ENCODE measurements at places on chromosomes 2 and 18.

DNA sequence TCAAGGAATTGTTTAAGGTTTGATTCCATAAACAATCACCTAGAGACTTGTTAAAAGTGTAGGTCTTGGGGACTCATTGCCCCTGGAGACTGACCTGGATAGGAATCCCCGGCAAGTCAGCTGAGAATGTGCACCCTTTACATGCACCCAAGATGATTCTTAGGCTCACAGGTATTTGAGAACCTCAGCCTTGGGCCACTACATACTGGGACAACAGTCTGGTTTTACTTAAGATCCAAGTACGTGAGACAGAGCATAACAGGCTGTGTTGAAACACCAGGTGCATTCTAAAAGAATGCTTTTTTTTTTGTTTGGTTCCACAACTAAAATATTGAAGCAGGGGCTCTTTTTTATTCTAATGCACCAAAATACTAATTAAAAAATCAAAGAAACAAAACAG, 215.8 kb downstream of the TMX3 start:
- DNase-seq: no peak

DNA sequence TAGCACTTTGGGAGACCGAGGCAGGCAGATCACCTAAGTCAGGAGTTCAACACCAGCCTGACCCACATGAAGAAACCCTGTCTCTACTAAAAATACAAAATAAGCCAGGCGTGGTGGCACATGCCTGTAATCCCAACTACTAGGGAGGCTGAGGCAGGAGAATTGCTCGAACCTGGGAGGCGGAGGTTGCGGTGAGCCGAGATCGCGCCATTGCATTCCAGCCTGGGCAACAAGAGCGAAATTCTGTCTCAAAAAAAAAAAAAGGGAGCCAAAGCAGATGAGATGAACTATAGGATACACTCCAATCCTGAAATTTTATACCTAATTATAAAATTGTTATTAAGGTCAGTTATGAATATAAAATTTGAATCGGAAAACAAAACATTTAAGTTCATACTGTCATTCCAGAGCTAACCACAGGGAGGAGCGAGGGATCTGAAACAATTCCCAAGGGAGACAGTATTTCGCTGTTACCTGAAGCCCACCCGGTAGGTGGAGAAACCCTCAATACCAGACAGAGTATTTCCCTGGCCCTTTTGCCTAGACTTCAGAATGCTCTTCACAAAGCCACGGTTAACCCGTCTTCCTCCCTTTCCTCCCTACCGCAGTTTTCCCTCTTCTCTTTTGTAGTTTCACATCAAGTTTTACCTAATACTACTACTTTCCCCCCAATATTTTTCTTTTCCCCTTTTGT, 1.4 kb downstream of the PPM1G start:
- peak; percentile 70 for DNase-seq

- DNase-seq: no peak
Measured at GRCh38 chr2:143345887-143346787, 216.9 kb downstream of the ARHGAP15 start.

DNA sequence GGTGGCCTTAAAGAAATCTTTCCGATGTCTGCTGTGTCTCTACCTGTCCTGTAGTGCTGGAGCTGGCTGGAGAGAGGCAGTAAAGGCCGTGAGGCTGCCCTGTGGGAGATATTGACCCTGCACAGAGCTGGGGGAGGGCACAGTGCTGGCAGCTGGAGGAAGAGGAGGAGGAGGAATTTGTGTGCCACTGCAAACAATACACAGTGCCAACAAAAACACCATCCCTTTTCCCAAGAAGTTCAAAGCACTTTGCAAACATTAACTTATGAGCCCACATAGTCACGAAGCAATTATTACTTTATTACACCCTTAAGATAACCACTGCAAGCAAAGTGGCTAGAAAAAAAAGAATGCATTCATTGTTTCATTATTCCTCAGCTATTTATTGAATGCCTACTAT, 45.0 kb upstream of the CYTIP start:
- DNase-seq: no peak

- DNase-seq: peak; percentile 81
Measured at GRCh38 chr2:24253303-24253919, 78.6 kb downstream of the FAM228A start.

DNA sequence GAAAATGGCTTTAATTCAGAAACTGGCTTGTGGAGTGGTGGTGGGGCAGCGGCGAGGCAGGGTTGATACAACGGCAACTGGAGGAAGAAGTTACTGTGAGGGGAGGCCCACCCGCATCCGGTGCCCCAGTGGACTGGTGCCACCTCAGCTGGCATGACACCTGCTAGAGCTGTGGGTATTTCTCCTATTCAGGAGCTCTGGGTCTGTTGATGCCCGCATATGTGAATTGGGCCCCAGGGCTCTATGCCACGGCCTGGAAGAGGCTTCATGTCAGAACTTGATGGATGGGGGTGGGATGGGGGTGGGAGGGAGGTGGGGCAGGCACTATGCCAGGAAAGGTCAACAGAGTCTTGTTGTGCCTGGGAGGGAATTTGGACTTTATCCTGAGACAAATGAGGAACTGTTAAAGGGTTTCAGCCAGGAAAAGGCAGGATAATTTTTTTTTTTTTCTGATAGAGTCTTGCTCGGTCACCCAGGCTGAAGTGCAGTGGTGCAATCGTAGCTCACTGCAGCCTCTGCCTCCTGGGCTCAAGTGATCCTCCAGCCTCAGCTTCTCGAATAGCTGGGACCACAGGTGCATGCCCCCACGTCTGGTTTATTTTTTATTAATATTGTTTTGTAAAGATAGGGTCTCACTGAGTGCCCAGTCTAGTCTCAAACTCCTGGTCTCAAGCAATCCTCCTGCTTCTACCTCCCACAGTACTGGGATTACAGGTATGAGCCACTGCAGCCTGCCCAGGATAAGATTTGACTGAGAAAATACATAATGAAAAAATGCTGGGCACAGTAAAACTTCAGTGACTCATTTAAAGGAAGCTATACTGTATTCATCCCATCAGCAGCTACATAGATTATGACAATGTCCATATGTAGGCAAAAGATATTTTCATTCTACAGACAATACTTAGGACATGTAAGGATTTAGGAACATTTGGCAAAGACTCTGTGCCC, 52.6 kb downstream of the SH2D6 start:
- peak; percentile 20 for DNase-seq

DNA sequence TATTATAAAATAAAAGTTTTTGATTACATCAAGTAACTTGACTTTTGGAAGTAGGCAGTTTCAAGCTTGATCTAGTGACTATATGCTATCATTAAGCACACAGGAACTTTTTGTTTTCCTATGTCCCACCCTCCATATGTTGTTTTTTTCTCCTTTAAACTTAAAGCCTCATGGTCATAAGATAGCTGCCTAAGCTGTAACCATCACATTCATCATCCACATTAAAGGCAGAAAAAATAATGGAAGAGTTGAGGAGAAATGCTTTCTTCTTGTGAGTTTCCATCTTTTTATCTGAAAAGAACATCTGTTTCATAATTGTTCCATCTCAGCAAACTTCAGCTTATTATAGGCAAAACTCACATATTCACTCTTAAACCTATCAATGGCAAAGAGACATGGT, 630.4 kb downstream of the STK39 start:
- no peak for DNase-seq

DNA sequence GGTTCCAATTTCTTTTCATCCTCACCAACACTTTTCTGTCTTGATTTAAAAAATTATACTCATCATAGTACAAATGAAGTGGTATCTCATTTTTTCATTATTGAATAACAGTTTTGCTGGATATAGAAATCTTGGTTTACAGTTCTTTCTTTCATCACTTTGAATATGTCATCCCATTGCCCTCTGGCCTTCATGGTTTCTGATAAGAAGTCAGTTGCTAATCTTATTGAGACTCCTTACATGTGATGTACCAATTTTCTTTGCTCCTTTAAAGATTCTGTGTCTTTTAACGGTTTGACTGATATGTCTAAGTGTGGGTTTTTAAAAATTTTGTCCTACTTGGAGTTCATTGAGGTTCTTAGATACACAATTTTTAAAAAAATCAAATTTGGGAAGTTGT, 35.0 kb downstream of the SLC3A1 start:
- DNase-seq: peak; percentile 3
